Activated CD4-positive, alpha-beta T cell treated with anti-CD3 and anti-CD28 coated beads, Interleukin-2, amount 50 U/mL, for 1 hour (primary cell): ENCODE measurements at places on chromosomes 11 and 22.

- DNase-seq: no peak
These were observed 111.0 kb downstream of the DBX1 start for GRCh38 chr11:20049231-20049630.

DNA sequence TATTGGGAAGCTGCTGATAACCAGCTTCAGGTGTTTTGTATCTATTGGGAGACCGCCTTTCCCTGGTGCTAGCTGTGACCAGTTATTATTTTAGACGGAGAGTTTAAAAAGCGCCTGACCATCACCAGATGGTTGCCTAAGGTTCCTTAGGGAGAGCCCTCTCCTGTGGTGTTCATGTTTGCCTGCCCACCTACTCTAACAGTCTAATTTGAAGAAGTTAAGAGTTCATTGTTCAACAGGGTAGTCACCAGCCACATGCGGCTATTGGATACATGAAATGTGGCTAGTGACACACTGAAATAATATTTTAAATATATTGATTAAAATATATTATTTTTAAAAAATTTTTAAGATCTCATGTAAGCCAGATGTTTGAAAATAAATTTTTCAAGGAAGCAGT is 71.3 kb upstream of the SLN start:
- no peak for DNase-seq

- DNase-seq: no peak
These were observed at the start of gene OR51B5 for GRCh38 chr11:5343474-5344335. OR51B5 (minus strand) TSS chr11:5343524; CDS start chr11:5343524, 0 bp downstream.

GRCh38 chr11:110159476-110159875 is 66.3 kb downstream of the ZC3H12C start:
- DNase-seq: no peak

DNA sequence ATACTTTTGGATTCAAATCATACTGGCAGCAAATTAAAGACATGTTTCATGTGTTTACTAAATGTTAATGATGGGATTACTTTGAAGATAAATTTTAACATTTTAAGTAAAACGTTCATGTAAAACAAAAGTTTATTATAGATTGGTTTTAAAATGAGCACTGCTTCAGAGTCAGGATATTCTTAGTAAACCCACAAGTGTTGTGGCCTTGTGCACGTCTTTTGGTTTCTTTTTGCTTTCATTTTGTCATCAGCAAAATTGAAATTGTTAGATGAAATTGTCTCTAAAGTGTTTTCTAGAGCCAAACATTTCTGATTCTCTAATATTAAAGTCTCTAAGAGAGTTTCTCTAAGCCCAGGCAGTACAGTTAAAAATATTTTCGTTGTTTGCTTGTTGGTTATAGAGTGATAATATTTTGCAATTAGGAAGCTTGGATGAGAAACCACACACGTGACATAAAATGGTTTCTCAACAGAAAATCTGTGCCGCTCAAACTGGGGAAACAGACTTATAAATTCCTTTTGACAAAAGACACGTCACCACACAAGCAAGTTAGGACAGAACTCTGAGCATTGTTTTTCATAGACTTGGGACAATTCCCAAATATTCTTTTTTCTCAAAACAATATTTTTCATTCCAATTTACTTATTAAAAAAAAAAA is 164.4 kb downstream of the TEAD1 start:
- no peak for DNase-seq

GRCh38 chr11:104320097-104320496 is 156.2 kb upstream of the PDGFD start:
- no peak for DNase-seq

DNA sequence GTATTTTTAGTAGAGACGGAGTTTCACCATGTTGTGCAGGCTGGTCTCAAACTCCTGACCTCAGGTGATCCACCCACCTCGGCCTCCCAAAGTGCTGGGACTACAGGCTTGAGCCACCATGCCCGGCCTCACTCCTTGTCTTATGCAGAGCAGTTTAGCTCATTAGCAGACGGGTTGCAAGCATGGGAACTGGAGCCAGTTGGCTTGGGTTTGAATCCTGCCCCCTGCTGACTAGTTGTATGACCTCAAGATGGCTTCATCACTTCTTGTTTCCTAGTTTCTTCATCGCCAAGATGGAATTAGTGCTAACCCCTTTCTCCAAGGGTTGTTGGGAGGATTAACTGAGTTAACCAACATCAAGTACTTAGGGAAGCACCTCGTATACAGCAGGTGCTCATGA is 23.4 kb upstream of the RASD2 start:
- DNase-seq: no peak

DNA sequence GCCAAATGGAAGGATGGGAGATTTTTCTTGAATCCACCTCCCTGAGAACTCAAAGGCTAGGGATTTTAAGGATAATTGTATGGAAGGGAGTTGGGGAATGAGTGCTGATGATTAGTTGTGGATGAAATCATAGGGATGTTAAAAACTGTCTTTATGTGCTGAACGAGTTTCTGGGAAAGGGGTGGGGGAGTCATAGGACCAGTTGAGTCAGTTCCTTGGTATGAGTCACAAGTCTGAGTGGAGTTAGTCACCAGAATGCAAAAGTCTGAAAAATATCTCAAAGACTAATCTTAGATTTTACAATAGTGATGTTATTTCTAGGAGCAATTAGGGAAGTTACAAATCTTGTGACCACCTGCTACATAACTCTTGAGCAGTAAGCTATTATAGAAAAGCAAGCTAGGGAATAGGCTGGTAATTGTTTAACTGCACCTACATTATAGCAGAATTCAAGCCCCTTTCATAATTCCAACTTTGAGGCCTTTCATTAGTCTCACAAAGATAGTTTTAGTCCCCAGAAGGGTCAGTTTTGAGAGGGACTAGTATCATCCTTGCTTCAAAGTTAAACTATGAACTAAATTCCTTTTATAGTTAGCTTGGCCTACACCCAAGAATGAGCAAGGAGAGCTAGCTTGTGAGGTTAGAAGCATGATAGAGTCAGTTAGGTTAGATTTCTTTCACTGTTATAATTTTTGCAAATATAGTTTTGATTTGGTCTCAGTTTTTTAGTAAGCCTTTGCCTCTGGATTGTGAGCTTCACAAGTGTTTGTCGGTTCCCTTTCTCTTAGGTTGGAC is 668.0 kb downstream of the ETS1 start:
- no peak for DNase-seq

- DNase-seq: no peak
These were observed 9.5 kb downstream of the TTLL12 start for GRCh38 chr22:43177479-43177878.
